H9 (cell line): ENCODE measurements at places on chromosomes 11 and 22.

DNA sequence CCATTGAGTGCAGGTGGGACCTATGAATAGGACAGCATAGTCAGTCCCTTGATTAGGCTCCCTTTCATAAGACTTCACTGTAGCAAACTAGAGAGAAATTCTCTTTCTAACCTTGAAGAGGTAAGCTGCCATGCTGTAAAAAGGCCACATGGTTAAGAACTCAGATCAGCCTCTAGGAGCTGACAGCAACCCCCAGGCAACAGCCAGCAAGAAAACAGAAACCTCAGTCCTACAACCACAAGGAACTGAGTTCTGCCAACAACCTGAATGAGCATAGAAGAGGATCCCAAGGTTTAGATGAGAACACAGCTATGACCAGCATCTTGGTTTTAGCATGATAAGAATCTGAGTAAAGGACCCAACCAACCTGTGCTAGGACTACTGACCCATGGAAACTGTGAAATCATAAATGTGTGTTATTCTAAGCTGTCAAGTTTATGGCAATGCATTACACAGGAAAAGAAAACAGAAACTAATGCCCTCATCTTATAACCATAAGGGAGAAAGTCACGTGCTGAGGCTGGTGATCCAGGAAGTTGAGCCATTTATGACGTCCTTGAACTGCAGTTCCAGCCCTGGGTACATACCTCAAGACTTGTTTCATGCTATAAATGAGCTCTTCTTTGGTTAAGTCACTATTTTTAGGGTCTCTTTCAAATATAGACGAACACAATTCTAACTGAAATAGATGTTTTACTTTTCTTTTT is 43.3 kb downstream of the RAB38 start:
- DNase-seq: no peak

DNA sequence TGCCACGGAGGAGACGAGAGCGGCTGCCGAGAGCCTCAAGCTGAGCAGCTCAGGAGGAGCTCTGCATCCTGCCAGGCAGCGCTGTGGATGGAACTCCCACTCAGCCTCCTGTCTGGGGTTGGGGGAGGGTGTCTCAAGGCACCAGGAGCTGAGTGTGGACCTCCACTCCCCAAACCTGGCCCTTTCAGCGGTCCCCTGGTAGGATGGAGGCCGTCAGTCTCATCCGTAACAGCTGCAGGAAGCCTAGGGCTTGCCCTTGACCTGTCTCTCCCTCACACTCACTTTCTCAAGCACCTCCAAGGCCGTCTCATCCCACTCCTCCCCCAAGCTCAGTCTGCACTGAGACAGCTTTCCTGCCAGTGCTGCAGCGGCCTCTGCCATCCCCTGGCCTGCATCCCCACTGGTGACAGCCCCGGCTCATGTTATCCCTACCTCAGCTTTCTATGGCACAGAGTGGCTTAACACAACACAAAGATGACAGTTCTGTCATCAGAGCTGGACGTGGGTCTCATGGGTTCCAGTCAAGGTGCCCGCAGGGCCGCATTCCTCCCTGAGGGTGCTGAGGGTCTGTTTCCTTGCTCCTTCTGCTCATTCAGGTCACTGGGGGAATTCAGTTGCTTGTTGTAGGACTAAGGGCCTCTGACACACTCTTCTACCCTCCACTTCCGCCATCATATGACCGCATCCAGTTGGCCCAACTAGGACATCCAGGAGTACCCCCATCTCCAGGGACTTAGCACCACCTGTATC is 341.9 kb upstream of the B3GAT1 start:
- no peak for DNase-seq

DNA sequence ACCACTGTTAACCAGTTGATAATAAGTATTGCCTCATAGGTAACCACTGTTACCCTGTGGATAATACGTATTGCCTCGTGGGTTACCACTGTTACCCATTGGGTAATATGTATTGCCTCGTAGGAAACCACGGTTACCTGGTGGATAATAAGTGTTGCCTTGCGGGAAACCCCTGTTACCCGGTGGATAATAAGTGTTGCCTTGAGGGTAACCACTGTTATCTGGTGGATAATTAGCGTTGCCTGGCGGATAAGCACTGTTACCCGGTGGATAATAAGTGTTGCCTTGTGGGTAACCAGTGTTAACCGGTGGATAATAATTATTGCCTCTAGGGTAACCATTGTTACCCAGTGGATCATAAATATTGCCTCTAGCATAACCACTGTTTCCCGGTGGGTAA is 27.3 kb upstream of the NXPE4 start:
- DNase-seq: no peak

DNA sequence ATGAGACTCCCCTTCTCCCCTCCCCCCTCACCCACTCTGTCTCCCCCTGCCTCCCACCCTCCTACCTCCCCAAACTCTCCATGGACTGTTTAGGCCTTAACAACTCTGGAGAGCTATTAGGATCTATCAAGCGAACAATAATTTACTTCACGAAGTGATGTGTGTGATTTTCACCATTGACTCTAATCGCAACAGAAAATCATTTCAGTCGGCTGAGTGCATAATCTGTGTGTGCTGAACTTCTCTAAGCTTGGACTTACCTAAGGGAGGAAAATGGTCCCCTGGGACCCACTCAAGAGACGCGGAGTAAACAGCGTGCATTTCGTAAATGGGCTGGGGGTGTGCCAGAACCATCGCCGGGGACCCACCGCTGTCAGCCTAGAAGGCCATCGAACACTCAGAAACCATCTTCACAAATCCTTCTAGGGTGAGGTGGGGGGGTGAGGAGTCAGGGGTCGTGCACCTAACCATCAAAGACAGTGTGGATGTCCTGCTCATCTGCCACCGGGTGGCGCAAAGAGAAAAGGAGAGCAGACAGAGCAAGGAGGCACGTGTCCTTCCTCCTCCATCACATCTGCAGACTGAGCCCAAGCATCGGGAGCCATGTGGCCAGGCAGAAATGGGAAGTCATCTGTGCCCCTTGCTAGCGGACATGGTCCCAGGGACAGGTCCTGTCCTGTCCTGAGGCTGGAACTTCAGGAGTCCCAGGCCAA is 62.1 kb upstream of the NUP50 start:
- DNase-seq: peak; percentile 85

DNA sequence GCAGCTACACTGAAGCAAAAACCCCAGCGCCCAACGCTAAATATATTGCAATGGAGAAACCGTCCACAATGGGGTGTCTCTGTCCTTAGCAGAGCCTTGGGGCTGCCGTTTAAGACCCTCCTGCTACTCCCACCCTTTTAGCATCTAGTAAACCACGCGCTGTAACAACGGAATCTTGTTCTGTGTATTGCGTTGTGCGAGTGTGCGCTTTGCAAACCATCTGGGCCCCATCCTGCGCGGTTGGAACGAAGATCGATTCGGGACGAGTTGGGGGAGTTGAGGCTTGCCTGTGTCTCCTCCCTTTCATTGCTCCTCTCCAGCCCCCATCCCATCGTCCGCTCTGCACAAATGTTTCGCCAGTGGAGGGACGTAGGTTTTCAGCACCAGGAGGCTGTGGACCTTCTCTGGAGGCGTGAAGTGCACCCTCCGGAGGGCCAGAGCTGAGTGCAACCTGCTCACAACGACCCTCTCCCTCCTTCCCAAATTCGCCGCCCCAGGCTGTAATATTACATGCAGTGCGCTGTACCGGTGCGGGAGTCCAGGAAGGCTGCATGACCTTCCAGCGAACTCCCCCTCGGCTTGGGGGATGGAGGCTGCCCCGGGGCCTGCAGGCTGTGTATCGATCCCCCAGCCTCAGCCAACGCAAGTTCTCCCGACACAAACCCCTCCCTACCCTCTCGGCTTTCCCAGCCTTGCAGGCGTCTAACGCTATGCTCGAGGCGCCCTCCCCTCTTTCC is 1.6 kb upstream of the KMT2A start:
- peak; percentile 74 for DNase-seq

GRCh38 chr11:1503708-1504104 is 17.1 kb upstream of the MOB2 start:
- no peak for DNase-seq

GRCh38 chr11:12854829-12855228 is 154.3 kb upstream of the RASSF10 start:
- no peak for DNase-seq

DNA sequence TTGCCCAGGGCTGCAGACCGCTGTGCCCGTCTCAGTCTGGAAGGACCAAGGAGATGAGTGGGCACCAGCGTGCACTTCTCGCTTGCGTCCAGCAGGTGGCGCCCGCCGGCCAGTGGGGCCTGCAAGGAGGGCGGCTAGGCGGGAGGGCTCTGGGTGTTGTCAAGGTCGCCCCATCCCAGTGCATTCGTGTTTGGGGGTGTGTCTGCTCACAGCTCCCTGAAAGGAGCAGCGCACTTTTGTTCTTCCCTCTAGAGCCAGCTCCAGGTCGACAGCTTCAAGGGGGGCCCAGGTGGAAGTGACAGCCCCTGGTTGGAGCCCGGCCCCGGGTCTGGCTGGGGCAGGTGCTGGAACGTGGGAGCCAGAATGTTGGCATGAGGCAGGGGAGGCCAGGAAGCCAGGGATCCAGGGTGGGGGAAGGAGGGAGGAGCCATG is 23.4 kb upstream of the MPPED1 start:
- DNase-seq: peak; percentile 90

DNA sequence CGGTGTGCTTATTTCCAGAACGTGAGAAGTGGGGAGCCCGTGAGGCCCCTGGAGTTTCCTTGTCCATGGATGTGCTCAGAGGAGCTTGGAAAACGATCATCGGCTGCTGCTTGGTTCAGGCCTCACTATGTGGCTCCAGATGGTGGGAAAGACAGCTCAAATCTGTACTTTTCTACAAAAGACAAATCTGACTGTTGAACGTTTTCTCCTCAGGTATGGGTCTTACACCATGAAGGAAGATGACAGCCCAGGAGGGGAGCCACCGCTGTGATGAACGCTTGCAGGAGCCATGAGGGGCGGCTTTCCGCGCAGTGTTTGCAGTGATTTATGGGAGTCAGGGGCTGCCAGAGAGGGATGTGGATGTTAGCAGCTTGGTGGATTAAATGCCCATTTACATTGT is 109.4 kb upstream of the E2F8 start:
- no peak for DNase-seq

- no peak for DNase-seq
Measured at GRCh38 chr11:18669219-18669596, 29.4 kb upstream of the TMEM86A start.

DNA sequence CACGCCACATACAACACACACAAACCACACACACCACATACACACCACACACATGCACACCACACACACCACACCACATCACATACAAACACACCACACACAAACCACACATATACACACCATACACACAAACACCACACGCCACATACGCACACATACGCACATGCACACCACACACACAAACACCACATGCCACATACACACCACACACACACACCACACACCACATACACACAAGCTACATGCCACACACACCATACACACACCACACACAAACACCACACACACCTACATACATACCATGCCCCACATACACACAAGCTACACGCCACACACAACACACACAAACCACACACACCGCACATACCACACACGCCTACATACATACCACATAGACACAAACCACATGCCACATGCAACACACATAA is 15.7 kb upstream of the TH start:
- DNase-seq: no peak

- peak; percentile 28 for DNase-seq
Measured at GRCh38 chr11:83540112-83540675, 254.0 kb upstream of the CCDC90B start.
